ENCODE measurements at places on chromosomes 7 and 10.

- DNase-seq: no peak
Measured at GRCh38 chr7:19972876-19973275, 199.5 kb upstream of the TMEM196 start.

DNA sequence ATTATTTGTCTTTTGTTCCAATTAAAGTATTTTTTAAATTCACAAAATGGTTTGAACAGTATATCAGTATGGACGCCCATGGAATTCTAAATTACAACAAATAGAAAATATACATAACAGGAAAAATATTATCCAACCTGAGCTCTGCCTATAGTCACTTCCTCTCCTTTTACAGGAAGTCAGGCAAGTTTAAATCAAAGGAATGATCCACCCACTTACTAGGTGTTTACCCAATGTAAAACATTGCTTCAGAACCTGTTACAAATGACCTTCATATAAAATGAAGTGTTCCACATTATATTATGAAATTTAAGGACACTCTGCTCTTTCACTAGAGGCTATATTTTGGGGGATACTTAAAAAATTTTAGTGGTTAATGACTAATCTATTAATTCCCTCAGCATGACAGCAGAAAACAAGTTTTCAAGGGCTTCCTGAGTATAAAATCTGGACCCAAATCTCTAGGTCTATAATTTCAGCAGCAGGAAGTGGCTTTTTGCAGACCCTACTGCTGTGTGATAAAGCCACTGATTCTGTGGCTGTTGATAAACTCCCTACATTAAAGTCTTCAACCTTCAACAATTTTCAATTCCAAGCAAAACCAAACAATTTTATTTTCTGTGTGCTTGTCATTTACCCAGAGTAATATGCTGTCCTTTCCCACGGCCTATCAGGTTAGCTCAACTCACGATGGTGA lies 722.6 kb downstream of the GATA3 start:
- DNase-seq: no peak

DNA sequence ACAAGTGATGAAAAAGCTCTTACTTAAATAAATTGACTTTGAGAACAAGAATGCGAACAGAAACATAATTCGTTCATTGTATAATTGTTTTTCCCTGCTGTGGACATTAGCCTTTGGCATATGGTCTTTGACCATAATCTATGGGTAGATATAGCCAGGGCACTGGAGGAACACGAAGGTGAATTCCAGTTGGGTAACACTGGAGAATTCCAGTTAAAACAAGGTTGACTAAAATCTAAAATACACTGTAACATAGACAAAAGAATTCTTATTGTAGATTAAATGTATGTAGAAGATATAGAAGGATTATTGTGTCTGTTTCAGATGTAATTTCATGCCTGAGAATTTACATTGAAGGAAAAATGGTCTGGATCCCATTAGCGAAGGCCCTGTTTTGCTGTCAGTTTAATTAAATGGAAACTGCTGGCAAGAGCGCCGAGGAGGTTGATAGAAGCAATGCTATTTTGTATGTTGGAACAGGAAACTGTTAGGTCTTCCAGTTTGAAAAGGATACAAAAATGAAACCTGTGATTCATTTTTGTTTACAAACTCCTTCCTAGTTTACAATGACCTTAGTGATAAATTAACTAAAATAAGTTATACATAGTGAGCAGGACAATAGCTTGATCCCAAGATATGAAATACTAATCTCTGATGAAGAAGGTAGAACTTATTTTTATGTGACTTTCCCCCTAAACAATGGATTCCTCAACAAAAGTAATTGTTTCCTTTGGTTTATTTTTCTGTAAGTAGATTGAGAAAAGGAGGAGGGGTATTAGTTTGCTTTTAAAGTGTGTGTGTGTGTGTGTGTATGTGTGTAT lies 68.9 kb downstream of the ARID5B start:
- no peak for DNase-seq

- no peak for DNase-seq
Measured at GRCh38 chr7:40873248-40873647, 738.4 kb downstream of the SUGCT start.

DNA sequence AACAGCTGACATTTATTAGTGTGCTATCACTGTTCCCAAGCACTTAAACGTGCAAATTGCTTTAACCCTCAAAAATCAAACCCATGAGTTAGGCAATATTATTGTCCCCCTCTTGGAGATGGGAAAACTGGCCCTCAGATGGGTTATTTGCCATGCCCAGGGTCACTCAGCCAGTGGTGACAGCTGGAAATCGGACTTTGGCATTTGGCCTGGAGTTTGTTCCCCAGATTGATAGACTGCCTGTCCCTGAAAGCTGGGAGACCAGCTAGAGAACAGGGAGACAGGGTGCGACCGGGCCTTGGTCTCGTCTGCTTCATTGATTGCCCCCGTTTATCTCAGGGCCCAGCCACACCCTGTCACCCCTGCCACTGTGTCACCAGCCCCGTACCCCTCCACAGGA lies 366.3 kb upstream of the GALNT17 start:
- DNase-seq: no peak

DNA sequence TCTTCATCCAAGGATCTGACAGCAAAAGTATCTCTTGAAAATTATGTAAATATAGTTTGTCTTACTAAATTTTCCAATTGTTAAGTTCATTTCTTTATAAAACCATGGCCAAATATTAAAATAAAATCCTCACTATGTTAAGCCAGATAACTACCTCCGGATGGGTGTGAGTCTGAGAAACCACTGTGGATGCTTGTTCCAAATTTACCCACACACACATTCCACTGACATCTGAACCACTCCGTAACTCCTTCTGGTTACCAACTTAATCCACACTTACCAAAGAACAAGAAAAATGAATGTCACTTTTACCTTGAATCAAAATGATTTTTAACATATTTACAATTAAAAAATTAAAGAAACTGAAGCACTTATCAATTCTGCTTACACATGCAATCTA lies 19.7 kb downstream of the CYTH3 start:
- no peak for DNase-seq

DNA sequence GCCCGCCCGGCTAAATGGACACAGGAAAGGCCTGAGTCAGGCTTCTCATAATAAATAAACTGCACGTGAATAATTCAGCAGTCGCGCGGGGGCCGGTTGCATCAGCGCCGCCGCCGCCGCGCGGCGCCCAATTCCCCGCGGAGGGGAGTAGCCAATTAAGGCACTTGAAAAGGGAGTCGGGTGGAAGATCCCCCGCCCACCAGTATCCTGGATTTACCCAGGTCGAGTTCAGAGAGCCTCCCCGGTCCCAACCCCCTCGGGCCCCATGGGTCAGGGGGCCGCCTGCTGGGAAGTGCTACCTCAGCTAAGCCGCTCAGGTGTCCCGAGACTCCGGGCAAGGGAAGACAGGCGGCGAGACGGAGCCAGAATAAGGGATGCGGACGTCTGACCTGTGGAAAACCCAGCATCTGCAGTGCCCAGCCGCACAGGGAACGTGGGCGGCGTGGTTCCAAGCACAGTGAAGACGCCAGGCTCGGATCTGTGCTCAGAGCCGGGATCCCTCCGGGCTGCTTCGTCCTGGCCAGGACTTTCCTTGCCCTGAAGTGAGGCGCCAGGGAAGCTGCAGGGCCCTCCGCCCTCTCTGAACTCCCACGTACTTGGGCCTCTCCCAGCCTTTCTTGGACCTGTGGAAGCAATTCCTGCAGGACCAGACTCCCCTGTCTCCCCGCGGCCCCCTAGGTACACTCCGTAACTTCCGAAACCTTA lies 7.3 kb upstream of the LBX1 start:
- no peak for DNase-seq
